Fibroblast of villous mesenchyme (primary cell): ENCODE measurements at places on chromosomes 7 and 10.

DNA sequence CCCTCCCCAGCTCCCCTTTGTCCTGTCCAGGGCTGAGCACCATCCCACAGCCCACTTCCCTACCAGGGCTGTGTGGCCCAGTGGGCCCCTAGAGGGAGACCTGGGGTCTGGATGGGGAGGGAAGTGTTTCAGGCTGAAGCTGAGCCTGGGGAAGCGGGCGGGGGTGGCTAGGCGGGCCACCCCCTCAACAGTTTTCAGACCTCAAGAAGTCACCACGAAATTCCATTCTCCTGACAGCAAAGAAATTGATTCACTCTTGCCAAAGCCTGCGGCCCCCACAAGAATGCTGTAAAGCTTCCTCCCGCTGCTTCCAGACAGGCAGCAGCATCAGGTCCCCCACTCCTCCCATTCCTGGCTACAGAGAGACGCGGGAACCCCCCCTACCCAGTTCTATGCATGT lies 2.5 kb upstream of the LFNG start:
- DNase-seq = peak; percentile 64

GRCh38 chr7:27196287-27196767 lies 3.6 kb downstream of the HOXA13 start:
- DNase-seq = peak; percentile 93

GRCh38 chr10:127254276-127254675 lies 57.9 kb upstream of the INSYN2A start:
- DNase-seq = no peak

DNA sequence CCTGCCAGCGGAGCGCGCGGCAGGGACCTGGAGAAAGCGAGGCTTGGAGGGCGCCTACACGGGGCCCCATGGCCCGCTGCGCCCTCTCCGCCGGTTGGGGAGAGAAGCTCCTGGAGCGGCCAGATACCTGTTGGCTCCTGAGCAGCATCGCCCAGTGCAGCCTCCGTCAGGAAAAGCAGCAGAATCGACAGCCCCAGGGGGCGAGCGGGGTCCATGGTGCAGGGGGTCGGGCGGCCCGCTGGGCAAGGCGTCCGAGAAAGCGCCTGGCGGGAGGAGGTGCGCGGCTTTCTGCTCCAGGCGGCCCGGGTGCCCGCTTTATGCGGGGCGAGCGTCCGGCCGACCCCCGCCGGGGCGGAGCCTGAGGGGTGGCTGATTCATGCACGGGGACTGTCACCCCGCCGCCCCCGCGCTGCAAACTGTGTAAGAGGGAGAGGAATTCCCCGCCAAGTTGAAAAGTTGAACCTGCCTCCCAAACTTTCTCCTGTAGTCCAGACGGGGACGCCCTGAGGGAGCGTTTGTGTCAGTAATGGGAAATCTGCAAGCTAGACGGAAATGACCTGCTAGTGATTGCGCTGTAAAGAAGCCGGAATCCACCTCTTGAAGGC lies at the start of gene TFPI2:
TSS of gene TFPI2 (minus strand) at position 290 of the 605 bp plus-strand sequence. CDS start at position 215, 75 bp downstream.
- DNase-seq = peak; percentile 83

DNA sequence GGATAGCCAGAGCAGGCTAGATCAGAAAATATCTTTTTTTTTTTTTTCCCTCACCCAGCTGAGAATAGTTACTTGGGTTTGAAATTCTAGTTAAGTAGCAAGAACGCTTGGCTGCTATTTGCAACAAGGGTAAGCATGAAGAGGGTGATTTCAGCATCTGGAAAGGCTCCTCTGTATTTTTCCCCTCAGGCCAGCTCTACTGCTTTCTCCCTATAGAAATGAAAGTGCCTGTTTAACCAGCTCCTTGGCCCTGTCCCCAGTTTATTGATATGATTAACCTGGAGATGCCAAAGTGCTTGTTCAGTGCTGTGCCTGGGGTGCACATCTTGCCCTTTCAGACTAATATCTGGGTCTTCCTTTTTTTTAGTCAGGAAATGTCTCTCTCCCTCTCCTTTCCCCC lies 37.1 kb downstream of the AP3M1 start:
- DNase-seq = no peak

GRCh38 chr7:43077732-43078391 lies 34.6 kb upstream of the HECW1 start:
- peak; percentile 23 for DNase-seq

DNA sequence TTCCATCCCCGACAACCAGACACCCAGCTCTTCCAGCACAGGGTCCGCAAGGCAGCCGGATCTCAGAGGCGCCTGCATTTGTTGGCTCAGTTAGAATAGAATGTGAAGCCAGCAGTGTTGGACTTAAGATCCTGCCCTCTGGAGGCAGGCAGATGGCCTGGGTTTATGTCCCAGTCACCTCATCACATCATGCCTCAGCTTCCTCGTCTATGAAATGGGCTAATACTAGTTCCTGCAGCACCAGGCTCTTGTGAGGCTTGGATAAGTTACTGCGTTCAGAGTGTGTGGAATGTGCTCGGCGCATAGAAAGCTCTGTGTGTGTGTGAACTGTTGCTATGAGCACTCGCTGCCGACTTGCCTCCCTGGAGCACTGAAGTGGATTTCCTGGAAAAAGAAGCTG lies 202.5 kb upstream of the GPR26 start:
- no peak for DNase-seq

GRCh38 chr10:95428701-95429100 lies 132.5 kb downstream of the SORBS1 start:
- DNase-seq = no peak

DNA sequence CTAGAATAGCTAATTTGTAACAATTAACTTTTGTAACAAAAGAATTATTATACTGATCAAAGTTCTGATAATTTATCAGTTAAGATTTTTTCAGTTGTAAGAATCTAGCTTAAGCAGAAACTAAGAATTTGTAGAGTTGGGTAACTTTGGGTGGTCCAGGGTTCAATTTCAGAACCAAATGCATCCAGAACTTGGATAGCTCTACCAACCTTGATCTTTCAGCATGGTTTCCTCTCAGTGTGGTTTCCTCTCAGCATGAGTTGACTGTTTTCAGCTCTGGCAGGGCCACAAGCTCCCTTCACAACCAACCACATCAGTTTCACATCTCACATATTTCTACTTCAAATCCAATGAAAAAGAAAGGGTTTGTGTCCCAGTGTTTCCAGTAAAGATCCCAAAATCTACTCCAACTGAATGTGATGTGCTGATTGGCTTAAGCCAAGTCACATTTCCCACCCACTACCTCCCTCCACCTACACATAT lies 3.3 kb upstream of the FAS start:
- DNase-seq = no peak

GRCh38 chr10:35353805-35354204 lies 17.5 kb downstream of the CCNY start:
- no peak for DNase-seq

GRCh38 chr7:5001911-5002310 lies 42.9 kb upstream of the MMD2 start:
- DNase-seq = no peak

GRCh38 chr7:38671911-38672905 lies 41.0 kb upstream of the AMPH start:
- no peak for DNase-seq

- DNase-seq = peak; percentile 59
These were observed 613 bp downstream of the MAPK8 start for GRCh38 chr10:48306870-48307710.

DNA sequence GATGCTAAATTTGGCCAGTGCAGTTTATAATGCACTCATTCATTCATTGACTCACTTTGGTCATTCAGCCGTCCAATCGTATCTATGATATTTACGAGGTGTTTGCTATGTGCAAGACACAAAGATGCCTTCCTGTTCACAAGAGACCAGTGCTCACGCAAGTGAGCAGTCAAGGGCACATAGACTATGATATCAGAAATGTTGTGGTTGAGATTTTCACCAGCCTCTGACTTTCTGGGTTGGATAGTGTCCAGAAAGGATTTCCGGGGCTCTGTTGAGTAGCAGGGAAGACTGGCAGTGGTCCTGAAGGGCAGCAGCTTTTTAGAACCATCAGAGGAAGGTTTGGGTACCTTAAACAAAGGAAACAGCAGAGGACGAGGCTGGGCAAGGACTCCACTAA lies 191.8 kb downstream of the GALNT17 start:
- no peak for DNase-seq

DNA sequence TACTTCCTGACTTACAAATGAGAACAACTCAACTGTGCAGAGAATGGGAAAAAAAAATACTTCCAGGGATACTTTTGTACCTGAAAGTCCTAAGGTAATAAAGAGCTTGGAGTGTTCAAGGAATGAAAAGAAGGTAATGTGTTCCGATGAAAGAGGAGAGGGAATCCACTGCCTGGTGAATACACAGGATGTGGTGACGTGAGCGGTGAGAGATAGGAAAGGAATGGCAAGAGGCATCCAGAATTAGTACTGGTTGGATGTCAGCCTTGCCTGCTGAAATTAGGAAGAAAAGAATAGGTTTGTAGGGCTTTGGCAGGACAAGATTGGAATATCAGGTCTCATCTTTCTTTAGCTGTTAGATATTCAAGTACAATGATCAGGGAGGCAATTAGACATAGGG lies 347.7 kb downstream of the POM121L12 start:
- peak; percentile 1 for DNase-seq

DNA sequence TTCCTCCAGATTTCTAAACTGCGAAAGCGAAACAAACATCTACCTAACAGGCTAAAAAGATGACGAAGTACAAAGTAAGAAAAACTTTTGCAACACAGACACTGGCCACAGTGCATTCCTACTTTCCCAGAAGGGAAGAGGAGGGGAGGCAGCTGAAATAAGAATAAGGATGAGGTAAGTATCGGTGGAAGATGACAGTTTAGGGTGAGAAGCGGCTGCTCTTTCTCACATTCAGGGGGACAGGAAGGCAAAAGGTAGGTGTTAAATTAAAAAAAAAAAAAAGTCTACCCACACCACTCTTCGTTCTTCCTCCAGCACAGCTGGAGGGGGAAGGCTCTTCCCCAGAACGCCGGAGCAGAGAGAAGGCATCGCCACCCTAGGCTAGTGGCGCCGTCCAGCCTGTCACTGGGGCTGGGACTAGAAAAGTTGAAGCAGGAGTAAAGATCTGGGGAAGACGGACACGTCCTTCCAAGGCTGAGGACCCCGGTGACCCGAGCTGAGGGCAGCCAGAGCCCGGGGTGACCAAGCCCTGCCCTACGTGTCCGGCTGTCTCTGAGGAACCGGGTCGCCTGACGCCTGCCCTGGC lies 846 bp downstream of the DNAJC1 start:
- peak; percentile 77 for DNase-seq

DNA sequence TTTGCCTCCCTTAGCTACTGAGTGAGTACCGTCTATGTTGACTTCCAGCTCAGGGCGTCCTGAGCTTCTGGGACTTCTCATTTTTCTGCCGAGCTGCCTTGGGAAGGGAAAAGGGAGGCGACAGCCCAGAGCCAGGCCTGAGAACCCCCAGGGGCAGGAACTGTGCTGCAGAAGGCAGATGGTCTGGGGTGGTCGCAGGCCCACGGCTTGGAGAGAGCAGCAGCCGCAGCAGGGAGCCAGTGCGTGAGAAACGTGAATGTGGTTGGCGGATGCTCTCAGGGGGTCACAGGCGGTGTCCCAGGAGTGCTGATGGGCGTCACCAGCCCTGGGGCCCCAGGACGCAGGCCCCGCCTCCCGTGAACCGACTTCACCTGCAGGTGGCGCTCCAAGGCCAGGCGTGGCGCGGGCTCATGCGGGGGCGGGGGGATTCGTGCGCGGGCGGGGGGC lies 9.2 kb upstream of the PWWP2B start:
- DNase-seq = peak; percentile 57

DNA sequence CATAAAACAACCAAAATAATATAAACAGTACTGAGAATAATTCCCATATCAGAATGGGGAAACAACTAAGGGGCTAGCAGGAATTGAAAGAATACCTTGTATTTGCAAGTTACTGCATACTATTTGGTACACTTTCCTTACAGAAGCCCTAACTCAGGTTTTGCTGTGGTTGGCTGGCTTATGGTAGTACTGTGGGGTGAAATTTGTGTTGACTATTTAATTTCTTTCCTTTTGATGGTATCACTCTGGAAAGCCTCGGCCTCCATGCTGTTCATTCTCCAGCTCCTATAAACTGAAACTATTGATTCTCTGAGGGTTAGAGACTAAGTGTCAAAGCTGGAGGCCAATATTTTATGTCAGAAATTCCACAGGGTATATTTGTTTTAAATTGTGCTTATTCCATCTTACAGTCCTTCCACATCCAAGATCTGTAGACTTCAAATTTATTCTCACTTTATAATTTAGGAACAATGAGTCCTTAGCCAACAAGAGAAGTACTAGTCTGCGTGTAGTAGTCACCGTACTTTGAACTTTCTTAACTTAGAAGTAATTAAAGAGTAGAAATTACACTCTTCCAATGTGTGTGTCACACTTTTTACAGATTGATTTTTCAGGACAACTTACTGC lies 13.4 kb downstream of the SKIDA1 start:
- DNase-seq = no peak

DNA sequence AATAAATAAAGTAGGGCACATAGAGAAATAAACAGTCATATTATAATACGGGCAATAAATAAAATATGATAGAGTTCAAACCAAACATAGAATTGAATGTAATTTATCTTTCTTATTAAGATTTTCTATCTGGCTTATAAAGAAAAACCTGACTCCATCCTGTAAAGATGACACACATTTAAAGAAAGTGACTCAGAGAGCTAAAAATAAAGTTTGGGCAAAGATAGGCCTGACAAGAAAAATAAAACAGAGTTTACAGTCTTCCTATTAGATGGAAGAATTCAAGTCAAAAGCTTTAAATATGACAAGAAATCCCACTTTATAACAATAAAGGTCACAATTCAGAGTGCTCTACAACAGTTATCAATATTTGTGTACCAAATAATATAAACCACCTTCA lies 580.6 kb downstream of the PHTF2 start:
- peak; percentile 10 for DNase-seq

GRCh38 chr7:45703911-45704682 lies 129.9 kb downstream of the ADCY1 start:
- DNase-seq = no peak

DNA sequence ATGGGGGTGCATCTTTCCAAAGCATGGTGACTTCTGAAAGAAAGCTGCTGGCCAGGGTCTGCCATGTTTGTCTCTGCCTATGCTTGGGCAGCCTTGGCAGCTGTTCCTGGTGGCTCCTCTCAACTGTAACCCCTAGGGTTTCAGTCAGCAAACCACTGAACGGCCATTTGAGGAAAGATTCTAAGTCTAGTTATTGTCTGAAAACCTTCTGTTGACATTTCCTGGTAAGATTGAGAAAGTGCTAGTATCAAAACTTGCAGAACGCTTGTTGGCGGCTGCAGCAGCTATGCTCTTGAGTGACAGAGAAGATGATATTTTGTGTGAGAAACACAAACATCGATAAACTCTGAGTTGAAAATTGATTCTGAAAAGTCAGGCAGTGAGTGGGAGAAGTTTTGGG lies 523.1 kb downstream of the LRMDA start:
- no peak for DNase-seq

- no peak for DNase-seq
These were observed 89.3 kb downstream of the SEMA3C start for GRCh38 chr7:80829527-80829926.

GRCh38 chr10:22662733-22663330 lies 51.5 kb downstream of the PIP4K2A start:
- DNase-seq = no peak
